ENCODE measurements at places on chromosomes 6 and 20.

GRCh38 chr6:166167258-166167731 lies 356 bp downstream of the TBXT start:
- no peak for DNase-seq

- DNase-seq: no peak
Observed at GRCh38 chr6:143248359-143248758, 187.7 kb downstream of the AIG1 start.

DNA sequence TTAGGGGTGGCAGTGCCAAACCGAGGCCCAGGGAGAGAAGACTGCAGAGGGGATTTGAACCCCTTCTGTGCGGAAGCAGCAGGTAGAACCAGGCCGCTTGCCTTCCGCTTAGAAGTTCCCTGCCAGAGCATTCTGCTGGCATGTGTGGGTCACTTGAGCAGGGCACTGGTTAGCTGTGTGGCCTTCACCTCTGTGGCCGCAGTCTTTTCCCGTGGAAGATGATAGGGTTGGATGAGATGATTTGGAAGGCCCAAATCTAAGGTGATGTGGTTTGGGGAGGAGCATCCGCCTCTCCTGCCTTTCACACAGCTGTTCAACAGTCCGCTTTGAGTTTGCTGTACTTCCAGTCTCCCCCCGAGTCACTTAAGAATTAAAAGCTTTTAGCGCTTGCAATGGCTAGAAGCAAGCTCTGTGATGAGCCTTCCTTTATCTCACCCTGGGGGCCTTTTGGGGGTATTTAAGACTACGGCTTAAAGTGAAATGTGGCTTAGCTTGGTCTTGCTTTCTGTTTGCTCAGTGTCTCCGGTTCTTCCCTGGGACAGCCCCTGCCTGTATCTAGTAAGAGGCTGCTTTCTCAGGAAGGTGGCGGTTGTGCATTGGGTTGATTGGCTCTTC lies 743 bp downstream of the CMTR1 start:
- DNase-seq: peak; percentile 11

GRCh38 chr6:114138577-114139248 lies 167.8 kb upstream of the HDAC2 start:
- no peak for DNase-seq

GRCh38 chr6:15997586-15998388 lies 131.1 kb upstream of the MYLIP start:
- no peak for DNase-seq

DNA sequence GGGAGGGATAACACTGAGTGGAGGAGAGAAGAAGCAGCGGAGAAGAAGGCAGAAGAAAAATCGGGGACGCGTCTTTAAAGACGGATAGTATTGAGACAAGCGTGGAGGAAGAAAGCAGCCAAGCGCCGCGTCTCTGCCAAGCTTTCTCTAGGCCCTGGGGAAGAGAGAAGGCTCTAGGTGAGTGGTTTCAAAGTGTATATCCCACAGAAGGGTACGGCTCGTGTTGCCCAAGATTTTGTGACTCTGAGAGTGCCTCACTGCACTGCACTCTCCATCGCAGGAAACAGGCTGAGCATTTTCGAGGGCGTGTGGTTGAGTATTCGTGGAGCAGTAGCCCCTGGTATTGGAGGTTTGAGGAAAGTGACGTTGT lies 185.4 kb downstream of the TRIM27 start:
- DNase-seq: no peak

- DNase-seq: no peak
Observed at GRCh38 chr6:75693534-75693933, 55.5 kb upstream of the MYO6 start.

- DNase-seq: no peak
Observed at GRCh38 chr6:74343804-74344203, 647.8 kb downstream of the CD109 start.

- DNase-seq: no peak
Observed at GRCh38 chr20:20089018-20089417, 36.7 kb downstream of the CFAP61 start.

GRCh38 chr6:155227046-155227445 lies 36.8 kb upstream of the CLDN20 start:
- DNase-seq: no peak

DNA sequence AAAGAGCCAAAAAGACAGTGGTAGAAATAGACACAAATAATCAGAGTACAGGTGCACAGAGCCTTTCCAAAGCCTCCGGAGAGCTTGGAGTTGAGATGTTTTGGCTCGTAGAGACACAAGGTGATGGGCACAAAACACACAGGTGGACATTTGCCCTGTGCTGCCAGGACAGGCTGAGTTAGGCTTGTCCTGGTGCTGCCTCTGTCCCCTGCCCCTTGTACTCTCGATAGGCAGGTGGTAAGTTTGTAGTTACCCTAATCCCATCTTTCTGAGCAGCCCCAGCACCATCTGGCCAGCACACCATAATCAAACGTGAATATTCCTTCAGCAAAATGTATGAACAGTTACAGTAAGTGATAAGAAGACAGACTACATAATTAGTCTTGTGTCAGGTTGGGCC lies 95.5 kb downstream of the FOXC1 start:
- no peak for DNase-seq

DNA sequence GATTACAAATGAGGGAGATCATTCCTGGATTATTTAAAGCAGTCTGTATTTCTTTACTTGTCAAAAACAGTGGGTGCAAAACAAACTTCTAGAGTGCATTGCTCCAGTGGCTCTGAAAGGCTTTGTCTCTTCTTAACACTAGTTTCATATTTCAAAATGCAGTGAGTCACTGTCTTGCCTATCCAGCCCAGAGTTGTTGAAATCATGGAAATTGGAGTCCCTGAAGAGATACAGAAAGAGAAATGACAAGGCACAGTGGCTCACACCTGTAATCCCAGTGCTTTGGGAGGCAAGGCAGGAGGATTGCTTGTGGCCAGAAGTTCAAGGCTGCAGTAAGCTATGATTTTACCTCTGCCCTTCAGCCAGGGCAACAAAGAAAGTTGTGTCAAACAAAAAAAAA lies 11.3 kb downstream of the SLC2A12 start:
- DNase-seq: no peak

GRCh38 chr6:99185525-99185924 lies 163.9 kb downstream of the FAXC start:
- DNase-seq: no peak

DNA sequence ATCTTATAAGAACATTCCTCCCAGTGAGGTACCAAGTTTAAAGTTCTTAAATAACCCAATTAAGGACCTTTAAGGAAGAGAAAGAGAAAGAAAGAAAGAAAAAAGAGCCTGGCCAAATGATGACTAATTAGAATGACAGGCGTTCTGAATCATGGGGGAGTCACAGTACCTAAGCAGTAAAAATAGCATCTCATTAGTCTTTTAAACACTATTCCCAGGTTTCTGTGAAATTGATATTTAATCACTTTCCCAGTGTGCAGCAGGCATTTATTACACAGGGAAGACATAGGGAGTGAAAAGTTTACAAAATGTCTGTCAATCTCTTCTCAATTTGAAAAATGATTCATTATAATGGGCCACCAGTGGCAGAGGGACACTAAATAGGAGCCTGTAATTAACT lies 251.4 kb upstream of the MANEA start:
- DNase-seq: no peak

DNA sequence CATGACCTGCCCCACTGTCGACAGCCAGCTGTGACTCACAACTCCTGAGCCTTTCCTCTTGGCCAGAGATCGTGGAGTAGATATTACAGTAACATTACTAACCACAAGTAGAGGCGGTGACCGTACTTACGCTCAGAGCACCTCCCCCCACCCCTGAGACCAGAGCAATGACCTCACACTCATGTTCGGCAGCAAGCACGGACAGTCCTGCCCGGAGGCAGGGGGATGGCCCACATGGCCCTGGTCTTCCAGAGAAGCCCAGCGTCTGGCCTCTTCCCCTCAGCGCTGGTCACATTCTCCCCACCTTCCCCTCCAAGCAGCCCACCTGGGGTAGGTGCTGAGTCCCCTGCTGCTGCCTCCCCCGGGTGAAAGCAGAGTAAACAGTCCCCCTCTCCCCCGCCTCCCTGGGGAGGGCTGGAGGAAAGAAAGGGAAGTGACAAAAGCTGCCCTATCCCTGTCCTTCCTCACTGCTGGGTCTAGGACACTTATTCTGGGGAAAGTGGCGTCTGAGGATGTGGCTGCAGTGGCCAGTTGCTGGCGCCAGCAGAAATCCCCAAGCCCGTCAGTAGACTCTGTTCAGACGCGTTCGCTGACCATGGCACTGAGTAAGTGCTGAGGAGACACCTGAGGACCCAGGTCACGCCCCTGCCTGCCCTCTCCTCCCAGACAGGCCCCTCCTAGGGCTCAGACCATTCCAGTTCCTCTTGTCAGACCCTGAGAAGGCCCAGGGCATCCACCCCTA lies 68.5 kb downstream of the MRPL14 start:
- DNase-seq: no peak

DNA sequence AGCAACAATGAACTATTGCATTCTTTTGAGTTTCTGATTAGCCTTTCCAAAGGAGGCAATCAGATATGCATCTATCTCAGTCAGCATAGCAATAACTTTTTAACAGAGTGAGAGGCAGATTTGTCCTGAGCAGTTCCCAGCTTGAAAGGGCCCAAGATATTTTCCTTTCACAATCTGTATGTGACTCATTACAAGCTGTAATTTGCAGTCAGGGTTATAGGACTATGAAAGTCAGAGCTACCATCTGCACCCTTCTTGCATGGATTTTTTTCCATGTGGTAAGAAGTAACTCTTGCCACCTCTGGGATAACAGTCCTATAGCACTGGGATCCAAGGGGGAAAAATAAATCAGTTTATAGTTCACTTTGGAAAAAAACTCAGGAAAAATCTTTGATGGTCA lies 318.2 kb upstream of the RGS17 start:
- DNase-seq: no peak

DNA sequence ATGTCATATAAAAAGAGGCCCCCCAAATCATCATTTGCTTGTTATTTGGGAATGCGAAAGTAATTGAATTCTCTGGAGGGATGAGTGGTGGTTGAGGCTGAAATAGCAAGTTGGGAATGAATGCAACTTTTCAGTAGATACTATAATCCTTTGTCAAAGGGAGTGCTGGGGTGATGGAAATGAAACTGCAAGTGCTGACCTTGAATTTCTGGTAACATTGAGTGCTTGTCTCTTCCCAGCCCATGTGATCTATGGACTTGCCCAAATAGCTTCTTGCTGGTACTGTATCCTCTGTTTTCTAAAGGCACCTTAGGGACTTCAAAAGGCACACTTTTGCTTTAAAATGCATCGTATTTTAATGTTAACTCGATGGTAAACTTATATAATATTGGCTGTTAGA lies 14.8 kb downstream of the PAQR8 start:
- no peak for DNase-seq

- no peak for DNase-seq
Observed at GRCh38 chr6:158698931-158699330, 49.1 kb downstream of the SYTL3 start.

DNA sequence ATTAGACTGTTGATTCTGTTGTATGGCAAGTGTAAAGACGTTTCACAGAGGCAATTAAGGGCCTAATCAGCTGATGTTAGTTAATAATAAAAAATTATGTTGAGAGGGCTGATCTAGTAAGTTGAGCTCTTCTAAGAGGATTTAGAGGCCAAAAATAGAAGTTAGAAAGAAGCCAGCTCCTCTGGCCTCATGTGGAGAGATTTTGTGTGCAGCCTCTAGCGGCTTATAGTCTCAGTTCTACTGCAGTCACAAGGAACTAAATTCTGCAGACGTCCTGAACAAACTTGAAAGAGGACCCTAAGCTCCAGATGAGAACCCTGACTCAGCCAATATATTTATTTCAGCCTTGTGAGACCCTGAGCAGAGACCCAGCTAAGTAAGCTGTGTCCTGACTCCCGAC lies 498.6 kb downstream of the BTBD3 start:
- no peak for DNase-seq

- no peak for DNase-seq
Observed at GRCh38 chr6:51533962-51534361, 553.5 kb downstream of the PKHD1 start.

DNA sequence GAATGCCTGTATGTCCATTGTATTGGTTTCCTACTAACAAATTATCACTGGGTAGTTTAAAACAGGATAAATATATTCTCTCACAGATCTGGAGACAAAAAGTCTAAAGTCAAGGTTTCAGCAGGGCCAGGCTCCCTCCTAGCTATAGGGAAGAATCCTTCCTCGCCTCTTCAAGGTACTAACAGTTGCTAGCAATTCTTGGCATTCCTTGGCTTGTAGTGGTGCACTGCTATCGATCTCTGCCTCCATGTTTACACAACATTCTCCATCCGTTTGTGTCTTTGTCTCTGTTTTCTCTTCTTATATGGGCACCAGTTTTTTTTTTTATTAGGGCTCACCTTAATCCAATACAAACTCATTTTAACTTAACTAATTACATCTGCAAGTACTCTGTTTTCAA lies 48.9 kb downstream of the OR2B6 start:
- DNase-seq: no peak

GRCh38 chr6:92822222-92822621 lies 597.1 kb downstream of the EPHA7 start:
- DNase-seq: no peak

- DNase-seq: no peak
Observed at GRCh38 chr6:37847704-37848103, 28.2 kb downstream of the ZFAND3 start.

GRCh38 chr6:81844686-81845085 lies 92.2 kb upstream of the TENT5A start:
- DNase-seq: no peak

GRCh38 chr6:122571888-122572287 lies 38.3 kb upstream of the PKIB start:
- DNase-seq: no peak

- DNase-seq: no peak
Observed at GRCh38 chr6:30263734-30264133, 50.5 kb upstream of the TRIM26 start.

DNA sequence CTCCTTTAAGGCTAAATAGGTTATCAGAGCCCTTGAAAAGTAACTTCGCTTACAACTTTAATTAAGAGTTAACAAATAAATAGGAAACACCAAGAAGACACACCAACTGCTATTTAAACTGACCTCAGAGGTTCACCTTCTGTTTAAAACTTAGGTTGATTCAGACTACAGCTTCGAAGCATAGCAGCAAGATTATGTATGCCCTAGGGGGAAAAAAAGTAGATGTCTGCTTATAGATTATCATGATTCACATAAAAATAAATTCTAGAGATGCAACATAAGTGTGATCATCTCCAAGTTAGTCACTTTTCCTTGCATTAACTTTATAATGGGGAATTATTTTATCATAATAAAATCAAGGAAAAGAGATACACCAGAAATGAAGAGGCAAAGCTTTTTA lies 8.9 kb downstream of the PNISR start:
- DNase-seq: no peak

DNA sequence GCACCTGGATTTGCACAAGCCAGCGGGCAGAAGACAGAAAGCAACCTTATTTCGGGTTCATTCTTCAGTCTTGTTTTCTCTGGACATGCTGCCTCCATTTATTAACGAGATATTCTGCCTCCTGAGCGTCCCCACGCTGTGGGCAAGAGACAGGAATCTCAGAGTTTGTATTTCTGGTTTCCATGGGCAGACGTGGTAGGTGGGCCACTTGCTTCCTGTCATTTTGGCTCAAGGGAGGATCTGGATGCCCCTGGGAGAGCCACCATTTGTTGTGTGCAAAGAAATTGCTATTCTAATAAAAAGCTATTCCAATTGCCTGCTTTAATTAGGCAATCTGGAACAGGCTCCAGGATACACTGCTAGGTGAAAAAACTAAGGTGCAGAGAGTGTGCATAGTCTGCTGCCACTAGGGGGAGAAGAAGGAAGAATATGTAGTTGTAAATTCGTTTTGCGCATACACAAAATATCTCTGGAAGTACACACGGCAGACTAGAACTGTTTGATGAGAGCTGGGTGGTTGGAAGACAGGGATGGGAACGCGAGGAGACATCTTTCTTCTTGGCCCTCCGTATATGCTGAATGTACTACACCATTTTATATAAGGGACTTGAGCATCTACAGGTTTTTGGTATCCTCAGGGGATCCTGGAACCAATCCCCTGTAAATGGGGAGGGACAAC lies 30.1 kb upstream of the SLC16A10 start:
- DNase-seq: no peak
